ENCODE measurements at places on chromosomes 2 and 18.

DNA sequence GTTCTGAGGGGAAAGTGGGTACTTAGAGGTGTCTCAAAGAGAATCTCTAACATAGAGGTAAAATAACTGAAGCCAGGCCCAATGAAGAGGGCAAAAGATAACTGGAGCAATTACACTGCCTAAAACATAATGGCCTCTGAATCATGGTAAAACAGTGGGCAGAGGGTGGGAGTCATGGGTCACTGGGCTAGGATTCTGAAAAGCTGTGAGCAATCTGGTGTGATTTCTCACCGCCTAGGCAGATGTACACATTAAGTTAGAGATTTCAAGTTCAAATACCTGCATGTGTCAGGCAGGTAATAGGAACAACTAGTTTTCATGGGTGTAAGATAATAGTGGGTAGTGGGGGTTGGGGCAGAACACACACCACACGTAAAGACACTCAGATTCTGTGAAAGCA is 45.6 kb downstream of the INSIG2 start:
- no peak overlapping the region for H3K4me3 ChIP-seq
- H3K27ac ChIP-seq: no peak overlapping the region
- no peak for DNase-seq
- no peaks in the 10 kb centered on the region for H3K4me1 ChIP-seq
- no peaks in the 10 kb centered on the region for H3K36me3 ChIP-seq

DNA sequence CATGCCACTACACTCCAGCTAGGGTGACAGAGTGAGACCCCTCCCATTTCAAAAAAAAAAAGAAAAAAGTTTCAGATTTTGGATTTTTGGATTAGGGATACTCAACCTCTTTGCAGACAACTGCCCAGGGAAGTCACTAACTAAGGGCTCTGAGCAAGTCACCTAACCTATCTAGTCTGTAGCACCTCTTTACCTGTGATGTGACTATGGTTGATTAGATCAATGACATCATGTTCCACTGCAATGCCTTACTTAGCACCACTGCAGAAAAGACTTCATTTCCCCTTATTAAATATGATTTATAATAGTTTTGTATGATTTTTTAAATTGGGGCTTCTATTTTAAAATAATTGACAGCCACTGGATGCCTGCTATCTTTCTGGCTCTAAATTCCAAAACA is 41.2 kb downstream of the CUL3 start:
- H3K4me3 ChIP-seq: no peak overlapping the region
- no peaks in the 10 kb centered on the region for H3K27me3 ChIP-seq
- peaks cover 2% of the 10 kb centered on the region for H3K36me3 ChIP-seq
- H3K4me1 ChIP-seq: no peaks in the 10 kb centered on the region

GRCh38 chr2:1930376-1930775 is 186.1 kb upstream of the PXDN start:
- no peak overlapping the region for H3K4me3 ChIP-seq
- H3K27me3 ChIP-seq: no peaks in the 10 kb centered on the region
- H3K27ac ChIP-seq: no peak overlapping the region
- H3K36me3 ChIP-seq: no peaks in the 10 kb centered on the region
- DNase-seq: no peak
- no peaks in the 10 kb centered on the region for H3K4me1 ChIP-seq

GRCh38 chr2:109517118-109517889 is 96.5 kb downstream of the SEPTIN10 start:
- peaks cover 6% of the 10 kb centered on the region for H3K4me1 ChIP-seq
- H3K36me3 ChIP-seq: no peaks in the 10 kb centered on the region

DNA sequence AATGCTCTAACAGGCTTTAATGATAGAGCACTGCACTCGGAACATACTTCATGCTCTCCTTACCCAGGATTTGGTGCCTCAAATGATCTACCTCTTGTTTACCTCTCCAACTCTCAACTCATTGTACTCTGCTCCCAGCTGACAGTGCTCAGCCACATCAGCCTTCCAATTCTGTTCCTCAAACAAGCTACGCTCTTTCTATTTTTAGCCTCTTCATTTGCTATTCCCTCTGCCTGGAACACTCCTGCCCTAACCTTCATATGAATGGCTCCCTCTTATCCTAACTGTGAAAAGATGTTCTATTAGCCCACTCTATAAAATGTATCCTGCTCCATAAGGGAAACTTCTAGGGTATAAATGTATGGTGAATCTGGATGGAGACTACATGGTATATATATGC is 42.5 kb downstream of the PIGN start:
- H3K4me3 ChIP-seq: no peak overlapping the region
- DNase-seq: no peak
- H3K4me1 ChIP-seq: no peaks in the 10 kb centered on the region
- H3K27ac ChIP-seq: no peak overlapping the region
- no peaks in the 10 kb centered on the region for H3K27me3 ChIP-seq
- H3K36me3 ChIP-seq: no peaks in the 10 kb centered on the region

DNA sequence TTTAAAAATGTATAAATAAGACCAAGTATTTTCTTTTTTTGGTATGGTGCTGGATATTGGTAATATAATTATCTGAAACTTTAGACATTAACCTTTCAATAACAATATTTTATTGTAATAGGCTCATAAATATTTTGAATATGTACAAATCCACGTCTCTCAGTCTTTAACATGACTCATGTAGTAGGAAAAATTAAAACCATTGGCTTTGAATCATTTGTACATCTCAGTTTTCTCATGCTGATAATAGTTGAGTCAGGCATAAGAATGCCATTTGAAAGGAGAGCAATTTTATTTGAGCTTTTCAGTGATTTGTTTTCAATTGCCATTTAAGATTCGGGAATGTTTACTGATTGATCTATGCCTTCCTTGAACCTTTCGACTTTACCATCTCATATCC is 364.8 kb downstream of the TGIF1 start:
- no peaks in the 10 kb centered on the region for H3K36me3 ChIP-seq
- H3K27me3 ChIP-seq: no peaks in the 10 kb centered on the region
- H3K27ac ChIP-seq: no peak overlapping the region
- DNase-seq: no peak
- H3K4me1 ChIP-seq: no peaks in the 10 kb centered on the region

Data from Panc1 (cell line).